ENCODE measurements at places on chromosomes 3 and 15.

DNA sequence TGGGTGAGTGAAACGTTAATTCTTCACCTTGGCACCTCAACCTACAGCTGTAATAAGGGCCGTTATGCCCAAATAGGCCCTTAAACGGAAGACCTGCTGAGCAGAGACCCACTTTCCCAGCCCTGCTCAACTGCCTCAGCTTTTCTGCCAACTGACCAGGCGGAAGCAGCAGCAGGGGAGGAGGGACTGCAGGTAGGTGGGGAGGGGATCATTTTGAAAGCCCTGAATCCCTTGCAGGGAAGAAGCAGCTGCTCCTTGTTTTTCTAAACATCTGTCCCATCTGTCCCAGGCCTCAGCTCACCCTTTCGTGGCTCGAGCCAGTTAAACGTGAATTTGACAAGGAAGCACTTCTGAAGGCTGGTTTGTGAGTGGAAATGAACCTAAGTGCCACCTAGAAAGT is 978 bp upstream of the CMC1 start:
- DNase-seq: no peak

- no peak for DNase-seq
These were observed 24.9 kb downstream of the ETFA start for GRCh38 chr15:76286271-76286879.

- DNase-seq: no peak
These were observed 103.6 kb upstream of the CTNNB1 start for GRCh38 chr3:41095702-41096101.

- DNase-seq: no peak
These were observed 75.6 kb upstream of the ICE2 start for GRCh38 chr15:60554494-60554893.

DNA sequence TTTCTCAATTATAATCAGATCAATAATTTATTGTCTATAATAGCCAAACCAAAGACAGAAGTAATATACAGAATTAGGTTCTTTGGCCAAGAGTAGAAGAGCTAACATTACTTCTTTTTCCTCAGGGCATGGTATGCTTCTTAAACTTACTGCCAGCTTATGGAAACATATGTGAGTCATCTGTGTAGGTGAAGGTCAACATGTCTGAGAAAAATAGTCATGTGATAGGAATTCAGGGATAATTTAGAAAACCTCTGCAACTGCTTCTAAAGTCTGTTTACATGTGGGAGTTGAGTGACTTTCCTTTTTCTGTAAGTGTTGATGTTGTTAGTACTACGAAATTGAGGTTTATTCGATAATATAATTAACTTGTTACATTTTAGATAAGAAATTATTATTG is 19.2 kb upstream of the MAP6D1 start:
- DNase-seq: no peak

DNA sequence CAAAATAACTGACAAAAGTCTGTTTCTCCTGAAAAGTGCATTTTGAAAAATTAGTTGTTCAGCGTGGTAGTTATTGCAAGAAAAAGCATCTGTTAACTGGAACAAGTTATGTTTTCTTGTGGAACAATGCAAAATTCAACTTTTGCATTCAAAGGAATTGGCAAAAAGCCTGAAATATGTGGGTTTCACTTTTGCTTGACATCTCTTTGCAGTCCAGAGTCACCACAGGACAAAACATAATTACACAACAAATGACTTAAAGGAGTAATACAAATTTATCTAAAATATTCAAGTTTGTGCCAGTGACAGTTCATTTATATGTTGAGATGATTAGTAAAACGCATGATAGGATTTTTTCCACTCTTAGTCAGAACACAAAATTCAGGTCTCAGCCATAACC is 96.3 kb upstream of the P2RY1 start:
- no peak for DNase-seq

DNA sequence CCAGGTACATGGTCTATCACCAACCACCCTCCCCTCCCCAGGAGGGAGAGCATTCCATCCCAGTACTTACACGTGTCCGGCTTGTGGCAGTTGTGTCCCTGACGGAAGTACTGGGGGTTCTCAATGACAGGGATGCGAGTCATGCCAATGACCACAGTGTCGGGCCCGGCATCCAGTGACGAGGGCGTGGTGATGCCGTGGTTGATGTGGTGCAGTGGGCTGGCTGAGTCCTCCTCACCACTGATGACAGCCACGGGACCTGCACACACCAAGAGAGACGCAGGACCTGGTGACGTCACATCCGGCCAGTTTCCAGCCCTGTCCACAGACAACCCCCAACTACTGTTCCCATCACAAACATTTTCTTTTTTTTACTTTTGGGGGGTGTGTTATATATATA is 223.8 kb downstream of the NTRK3 start:
- no peak for DNase-seq

- no peak for DNase-seq
These were observed 50.5 kb downstream of the CRYGS start for GRCh38 chr3:186493525-186494255.

GRCh38 chr3:152491922-152492321 is 223.2 kb downstream of the MBNL1 start:
- DNase-seq: no peak

- DNase-seq: no peak
These were observed 712.5 kb downstream of the PLOD2 start for GRCh38 chr3:145448436-145448835.

DNA sequence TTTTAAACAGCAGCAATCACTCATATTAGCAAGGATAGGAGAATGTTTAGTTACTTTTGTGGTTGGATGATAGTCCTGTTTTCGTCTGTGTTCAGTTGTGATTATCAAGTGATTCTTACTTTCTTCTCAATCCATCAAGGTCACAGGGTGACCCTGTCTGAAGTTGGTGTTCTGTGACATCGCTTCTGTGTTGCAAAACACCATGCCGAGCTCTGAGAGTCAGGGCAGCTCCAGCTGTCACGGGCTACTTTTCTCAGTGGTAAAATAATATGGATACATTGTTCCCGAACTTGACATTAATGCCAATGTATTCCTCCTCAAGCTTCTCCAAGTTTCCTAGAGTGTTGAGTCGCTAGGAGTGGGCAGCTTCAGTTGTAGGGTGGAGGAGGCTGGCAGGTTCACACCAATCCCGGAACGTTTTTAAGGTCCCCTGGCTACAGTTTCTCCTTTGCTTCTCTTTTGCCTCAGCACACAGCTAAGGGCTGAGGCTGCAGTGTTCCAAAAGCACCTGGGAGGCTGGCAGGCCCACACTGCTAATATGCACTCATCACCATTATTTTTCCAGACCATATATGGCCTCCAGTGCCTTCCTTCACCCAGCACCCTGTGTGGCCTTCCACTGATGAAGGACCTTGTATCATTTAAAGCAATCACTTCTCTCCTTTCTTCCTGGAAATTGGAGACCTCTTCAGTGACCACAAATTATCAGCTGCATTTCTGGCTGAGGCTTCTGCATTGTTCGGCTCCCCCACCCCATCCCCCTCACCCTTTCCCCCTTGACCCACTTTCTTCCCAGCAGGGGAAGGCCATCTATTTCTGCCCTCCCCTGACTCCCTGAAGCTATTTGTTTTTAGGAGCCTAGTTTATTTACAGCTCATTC is 25.8 kb downstream of the COLQ start:
- DNase-seq: no peak

- DNase-seq: no peak
These were observed 10.4 kb upstream of the C15orf39 start for GRCh38 chr15:75191235-75191634.

DNA sequence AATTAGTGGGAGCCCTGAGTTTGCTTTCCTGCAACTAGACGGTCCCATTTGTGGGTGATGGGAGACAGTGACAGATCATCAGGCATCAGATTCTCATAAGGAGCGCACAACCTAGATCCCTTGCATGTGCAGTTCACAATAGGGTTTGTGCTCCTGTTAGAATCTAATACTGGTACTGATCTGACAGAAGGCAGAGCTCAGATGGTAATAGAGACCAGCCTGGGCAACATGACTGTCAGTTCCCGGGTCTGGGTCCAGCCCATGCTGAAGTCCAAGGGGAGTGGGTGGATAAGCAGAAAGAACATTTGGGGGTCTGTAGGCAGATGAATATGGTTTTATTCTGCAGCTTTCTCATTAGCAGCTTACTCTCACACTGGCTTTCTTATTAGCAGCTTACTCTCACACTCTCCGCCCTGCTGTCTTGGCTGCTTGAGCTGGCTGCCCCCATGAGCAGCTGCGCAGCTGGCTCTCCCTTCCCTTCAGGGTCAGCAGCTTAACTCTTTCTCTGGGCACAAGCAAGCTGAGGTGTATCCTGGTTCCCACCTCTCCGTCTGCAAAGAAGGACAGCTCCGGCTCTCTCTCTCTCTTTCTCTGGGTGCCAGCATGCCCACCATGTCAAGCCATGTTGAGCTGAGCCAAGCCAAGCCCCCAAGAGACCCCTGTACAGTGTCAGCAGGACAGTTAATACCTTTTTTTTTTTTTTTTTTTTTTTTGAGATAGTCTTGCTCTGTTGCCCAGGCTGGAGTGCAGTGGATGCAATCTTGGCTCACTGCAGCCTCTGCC is 46.5 kb downstream of the KLHDC8B start:
- no peak for DNase-seq

GRCh38 chr3:172042136-172042662 is 2.8 kb downstream of the FNDC3B start:
- DNase-seq: no peak

GRCh38 chr3:52458770-52459545 is 3.6 kb downstream of the NISCH start:
- DNase-seq: no peak

DNA sequence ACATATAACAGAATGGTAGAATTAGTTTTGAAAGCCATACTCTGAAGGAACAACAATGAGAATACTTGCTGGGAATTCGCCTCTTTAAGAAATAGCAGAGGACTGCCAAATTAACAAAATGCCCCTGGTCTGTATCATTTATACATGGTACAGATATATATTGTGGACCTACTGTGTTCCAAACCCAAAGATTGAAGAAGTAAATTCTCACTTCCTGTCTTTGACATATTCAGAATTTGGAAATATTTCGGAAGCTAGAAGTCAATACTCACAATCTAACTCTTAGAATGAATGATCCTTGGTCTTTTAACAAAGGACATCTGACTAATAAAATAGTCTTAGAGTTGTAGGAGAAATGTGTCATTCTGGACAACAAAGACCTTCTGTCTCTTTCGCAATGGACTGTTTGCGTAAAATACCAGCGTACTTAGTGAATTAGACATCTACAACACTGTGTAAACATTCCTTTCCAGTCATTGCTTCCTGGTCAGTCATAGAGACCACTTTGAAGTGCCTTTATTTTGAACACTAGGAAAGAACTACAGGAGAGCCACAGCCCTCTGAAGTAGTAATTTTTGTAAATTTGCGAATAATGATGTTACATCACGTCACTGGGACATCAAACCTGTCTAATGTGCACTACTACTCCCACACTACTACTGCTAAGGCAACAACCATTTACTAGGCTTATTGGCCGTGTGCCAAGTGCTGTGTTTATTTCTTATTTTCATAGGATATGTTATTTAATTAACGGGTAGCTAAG is 68.0 kb downstream of the CHL1 start:
- DNase-seq: no peak

DNA sequence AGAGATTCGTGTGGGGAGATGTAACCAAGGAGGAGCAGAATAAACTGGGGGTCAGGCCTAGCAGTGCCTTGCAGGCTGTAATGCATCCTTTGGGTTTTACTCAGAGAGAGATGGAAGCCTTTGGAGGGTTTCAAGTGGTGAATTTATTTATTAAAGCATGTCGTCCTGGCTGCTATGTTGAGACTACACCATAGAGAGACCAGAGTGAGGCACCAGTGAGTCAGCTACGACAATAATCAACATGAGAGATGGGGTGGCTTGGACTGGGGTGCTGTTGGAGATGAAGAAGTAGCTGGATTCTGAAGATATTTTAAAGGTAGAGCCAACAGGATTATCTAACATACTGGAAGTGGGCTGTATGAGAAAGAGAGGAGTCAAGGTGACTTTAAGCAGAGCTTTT is 335.3 kb upstream of the ARHGEF26 start:
- DNase-seq: no peak

DNA sequence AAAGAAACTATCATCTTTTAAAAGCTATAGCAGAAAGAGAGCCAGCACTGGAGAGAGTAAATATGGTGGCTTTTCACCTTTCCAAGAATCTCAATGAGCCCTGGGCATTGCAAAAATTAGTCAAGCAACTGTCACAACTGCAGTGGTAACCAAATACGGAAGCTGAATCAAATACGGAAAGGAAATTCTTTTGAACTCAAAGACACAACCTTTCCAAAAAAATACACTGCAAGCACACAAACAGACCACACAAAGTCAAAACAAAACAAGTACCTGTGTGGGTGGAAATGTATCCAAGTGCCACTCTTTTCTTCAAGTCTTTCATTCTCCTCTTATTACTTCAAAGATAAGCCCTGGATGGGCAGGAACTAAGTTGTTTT is 17.6 kb downstream of the VGLL4 start:
- no peak for DNase-seq

- no peak for DNase-seq
These were observed 256.0 kb downstream of the CNTN4 start for GRCh38 chr3:2354702-2355101.

DNA sequence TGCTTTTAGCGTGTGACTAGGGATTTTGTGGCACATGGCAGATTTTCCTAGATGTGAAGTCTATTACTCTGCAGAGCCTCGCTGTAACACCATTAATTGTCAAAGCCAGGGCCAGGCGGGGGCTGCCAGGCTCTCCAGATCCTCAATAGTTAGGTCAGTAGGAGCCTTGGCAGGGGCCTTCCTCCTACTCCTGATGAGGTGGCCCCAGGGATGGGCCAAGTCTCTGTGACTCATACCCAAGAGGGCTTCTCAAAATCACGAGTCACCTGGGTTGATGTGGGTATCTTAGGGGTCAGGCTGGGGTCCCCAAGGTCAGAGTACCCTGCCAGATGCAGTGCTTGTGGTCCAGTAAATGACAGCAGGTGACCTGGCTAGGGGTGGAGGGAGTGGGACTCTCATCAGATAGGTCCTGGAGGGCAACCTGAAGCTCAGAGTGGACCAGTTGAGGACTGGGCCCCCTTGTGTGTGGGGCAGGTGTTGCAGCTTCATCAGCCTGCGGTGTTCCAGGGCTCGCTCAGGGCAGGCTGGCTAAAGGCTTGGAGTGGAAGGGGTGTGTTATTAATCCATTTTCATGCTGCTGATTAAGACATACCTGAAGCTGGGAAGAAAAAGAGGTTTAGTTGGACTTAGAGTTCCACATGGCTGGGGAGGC is 88.5 kb upstream of the MYZAP start:
- no peak for DNase-seq

- DNase-seq: no peak
These were observed 8.7 kb upstream of the PTX3 start for GRCh38 chr3:157427901-157428300.

DNA sequence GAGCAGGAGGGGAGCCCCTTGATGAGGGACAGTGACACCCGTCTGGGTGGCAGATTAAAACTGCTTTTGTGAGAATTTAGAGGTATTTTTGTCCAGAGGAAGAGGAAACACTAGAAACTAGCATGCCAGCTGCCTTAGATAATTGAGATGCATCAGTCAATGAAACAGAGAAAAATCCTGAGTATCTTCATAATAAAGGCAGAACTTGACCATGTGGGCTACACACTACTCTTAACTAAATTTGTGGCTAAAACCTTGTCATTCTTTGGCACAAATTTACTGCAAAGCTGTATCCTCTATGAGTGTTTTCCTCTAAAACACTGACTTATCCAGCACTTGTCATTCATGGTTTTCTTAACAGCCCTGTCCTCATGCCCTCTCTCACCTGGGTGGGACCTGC is 259.7 kb upstream of the TPM1 start:
- DNase-seq: no peak

- no peak for DNase-seq
These were observed 1.9 kb upstream of the ICE2 start for GRCh38 chr15:60480888-60481287.

Measured in activated CD8-positive, alpha-beta memory T cell treated with anti-CD3 and anti-CD28 coated beads for 48 hours (primary cell).